Activated T-cell treated with anti-CD3 and anti-CD28 coated beads for 24 hours (primary cell): ENCODE measurements at places on chromosomes 16 and 17.

DNA sequence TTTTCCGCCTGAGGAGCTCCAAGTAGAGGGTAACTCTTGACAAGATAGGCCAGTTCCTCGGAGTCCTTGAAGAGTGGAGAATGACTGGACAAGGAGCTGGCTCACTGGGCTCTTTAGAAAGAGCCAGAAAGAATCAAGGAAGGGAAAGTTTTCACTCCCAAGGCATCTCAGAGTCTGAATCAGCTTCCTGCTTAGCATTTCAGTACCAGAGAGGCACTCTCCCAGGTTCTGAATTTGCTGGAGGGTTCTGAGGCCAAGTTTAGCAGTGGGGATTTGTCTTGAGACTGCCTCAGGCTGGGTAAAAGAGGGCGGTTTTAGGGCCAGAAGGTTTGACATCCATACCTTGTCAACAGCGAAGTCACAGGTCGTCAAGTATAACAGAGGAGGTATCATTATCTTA lies 25.5 kb downstream of the GP2 start:
- DNase-seq, result no peak

GRCh38 chr16:70598937-70599503 lies 47.3 kb upstream of the IL34 start:
- DNase-seq, result no peak

DNA sequence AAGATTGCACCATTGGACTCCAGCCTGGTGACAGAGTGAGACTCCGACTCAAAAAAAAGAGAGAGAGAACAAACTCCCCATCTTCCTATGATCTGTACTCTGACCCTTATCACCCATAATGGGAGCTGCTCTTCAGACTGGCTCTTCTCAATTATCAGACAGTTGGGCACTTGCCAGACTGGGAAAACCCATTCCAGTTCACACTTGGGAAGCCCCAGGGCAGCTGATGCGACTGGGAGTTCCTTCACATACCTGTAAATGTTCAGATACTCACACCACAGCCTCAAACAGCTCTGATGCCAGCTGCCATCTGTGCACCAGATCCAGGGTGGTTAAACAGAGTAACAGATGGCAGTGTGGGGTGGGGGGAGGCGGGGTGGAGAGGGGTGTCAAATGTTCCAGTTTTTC lies 23.8 kb upstream of the TMEM101 start:
- DNase-seq, result no peak

DNA sequence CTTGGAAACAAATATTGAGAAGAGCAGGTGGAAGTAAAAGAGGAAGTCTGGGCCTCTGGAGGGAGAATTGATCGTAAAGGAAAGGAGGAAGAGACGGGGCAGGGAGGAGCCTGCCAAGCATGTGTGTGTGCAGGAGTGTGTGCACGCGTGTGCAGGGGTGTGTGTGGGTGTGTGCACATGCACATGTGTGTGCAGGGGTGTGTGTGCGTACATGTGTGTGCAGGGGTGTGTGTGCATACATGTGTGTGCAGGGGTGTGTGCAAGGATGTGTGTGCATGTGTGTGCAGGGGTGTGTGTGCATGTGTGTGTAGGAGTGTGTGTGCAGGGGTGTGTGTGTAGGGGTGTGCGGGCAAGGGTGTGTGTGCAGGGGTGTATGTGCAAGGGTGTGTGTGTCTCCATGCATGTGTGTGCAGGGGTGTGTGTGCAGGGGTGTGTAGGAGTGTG lies 10.0 kb downstream of the CEP295NL start:
- DNase-seq, result no peak

GRCh38 chr17:71467719-71468118 lies 653.1 kb upstream of the SOX9 start:
- no peak for DNase-seq

- no peak for DNase-seq
These were observed 59.7 kb downstream of the MYH13 start for GRCh38 chr17:10313037-10313672.

- DNase-seq, result no peak
These were observed 62.4 kb upstream of the PLCG2 start for GRCh38 chr16:81716478-81717225.

DNA sequence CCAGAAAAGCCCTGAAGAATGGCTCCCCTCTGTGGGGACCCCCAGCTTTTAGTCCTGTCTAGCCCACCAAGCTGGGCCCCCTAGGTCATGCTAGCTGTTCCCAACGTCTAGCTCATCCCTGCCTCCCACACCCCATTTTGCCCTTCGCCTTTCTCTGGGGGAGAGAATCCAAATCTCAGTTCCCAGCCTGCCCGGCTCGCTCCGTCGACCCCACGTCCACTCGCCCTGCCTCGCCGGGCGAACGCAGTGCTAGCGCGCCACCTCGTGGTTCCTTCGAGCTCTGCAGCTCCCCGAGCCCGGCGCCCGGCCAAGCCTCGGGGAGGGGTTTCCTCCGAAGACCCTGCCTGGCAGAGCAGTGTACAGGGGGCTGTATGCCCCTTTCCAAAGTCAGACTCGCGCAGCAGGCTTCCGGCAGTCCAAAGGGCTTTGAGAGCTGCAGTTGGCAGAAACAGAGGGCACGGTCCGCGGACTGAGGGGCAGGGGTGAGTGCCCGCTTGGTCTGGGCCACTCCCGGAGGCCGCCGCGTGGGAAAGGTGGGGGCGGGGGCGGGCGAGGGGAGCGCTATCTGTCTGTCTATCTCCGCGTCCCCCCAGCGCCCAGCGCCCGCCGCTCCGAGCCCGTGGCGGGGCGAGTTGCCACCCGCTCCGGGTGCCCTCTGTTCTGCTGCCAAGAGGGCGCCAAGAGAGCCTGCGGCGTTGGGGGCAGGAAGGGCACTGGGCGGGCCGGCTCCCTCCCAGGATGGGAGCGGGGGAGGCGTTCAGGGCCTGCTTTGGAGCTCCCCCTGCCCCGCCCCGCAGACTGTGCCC lies 1.7 kb upstream of the DLX3 start:
- peak; percentile 50 for DNase-seq

GRCh38 chr16:6113749-6114148 lies 1016.2 kb upstream of the EEF2KMT start:
- DNase-seq, result no peak

GRCh38 chr16:11621920-11622651 lies 35.4 kb upstream of the LITAF start:
- no peak for DNase-seq
